ENCODE measurements at places on chromosomes 7 and 10.

DNA sequence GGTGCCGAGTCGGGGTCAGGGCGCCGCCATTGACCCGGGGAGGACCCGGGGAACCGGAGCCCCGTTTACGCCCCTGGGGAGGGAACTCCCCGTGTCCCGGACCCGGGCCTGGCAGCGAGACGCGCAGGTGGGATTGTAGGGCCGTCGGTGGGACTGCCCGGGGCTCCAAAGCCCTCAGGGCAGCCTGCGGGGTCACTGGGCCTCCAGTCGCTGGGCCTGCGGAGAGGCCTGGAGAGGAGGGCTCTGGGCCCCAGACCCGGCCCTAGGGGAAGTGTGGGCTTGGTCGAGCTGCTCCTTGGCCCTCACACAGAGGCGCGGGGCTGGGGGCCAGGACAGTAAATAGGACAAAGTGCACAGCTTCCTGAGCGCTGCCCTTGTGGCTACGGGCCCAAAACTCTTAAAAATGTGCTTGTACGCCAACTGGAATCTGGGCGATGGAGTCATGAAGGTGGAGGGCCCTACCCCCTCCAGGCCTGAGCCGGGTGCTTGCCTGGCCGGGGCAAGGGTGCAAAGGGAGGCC is 657 bp downstream of the ECHDC3 start:
- DNase-seq: no peak

GRCh38 chr10:113735913-113736312 is 15.6 kb upstream of the PLEKHS1 start:
- DNase-seq: no peak

DNA sequence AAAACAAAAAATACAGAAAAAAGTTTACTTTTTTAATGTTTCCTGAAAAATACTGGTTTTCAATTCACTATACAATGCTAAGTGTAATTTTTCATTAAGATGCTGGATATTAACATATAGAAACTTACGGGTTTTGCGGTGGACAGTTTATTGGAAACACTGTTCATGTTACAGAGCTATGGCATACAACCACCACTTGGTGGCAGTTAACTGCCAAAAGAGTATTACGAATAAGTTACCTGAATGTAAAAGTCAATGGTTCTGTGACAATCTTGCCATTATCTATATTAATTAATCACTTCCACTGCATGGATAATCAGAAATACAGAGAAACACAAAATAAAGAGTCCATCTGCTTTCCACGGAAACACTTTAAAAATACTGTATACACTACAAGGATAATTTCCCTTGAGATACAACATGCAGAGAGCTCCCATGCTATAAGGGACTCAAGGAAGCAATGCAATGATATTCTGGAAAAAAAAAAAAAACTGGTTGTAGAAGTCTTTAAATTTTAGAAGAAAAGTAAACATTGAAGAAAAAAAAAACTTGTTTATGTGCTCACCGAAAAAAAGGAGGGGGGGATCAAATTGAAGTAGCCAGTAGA is 97.0 kb downstream of the TPK1 start:
- DNase-seq: no peak

DNA sequence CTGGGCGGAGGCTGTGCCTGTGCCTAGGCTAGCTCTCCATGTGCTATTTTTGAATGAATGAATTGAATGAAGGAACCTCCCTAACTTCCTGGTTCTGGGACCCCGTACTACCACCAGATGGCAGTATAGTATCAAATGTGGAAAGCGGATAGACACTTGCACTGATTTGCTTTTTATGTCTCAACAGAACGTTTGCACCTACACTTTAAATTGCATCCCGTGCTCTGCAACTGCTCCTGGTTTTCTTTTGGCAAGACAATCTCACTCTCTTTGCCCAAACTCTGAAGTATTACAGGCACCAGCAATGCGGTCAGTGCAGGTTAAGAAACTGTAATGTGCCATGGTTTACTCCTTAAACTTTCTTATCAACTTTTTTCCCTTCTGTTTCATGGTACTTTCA is 6.5 kb downstream of the FZD8 start:
- DNase-seq: peak; percentile 50

DNA sequence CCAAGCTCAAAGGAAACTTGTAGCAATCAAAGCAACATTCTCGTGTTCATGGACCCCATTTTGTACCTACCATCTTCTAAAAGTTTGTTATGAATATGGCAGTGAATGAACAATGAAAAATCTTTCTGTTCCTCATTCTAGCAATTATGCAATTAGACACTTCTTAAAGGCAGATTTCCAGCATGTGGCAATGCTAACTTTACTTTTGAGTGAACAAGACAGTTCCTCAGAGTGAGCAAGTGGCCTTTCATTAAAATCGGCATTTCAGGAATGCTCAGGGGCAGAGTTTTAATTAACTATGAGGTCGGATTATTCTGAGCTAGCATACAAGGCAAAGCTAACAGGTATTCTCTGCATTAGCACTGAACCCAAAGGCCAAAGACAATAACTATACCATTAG is 48.4 kb upstream of the NFE2L3 start:
- DNase-seq: no peak

- no peak for DNase-seq
Measured at GRCh38 chr10:55449981-55450380, 649.0 kb upstream of the PCDH15 start.

DNA sequence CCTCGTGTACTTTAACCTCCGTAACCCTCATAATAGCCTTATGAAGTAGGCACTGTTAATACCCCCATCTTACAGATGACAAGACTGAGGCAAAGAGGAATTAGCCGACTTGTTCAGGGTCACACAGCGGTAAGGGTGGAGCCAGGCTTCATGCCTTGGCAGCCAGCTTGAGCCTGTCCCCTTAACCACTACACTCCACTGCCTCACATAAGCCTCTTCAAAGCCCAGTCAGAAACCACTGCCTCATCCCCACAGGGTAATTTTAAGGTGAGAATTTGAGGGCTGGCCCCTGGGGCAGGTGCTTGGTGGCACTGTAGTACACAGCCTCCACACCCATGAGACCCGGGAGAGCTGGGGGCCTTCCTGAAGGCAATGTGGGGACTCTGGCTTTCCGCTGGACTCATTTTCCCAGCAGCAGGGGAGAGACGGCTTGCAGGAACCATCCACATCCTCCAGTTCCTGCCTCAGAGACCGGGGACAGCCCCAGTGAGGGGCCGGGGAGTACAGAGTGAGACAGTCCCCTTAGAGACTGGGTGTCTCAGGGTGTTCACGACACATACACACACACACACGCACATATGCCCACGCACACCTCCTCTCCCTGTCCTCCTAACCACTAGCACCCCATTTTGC is 7.6 kb upstream of the C10orf105 start:
- no peak for DNase-seq

DNA sequence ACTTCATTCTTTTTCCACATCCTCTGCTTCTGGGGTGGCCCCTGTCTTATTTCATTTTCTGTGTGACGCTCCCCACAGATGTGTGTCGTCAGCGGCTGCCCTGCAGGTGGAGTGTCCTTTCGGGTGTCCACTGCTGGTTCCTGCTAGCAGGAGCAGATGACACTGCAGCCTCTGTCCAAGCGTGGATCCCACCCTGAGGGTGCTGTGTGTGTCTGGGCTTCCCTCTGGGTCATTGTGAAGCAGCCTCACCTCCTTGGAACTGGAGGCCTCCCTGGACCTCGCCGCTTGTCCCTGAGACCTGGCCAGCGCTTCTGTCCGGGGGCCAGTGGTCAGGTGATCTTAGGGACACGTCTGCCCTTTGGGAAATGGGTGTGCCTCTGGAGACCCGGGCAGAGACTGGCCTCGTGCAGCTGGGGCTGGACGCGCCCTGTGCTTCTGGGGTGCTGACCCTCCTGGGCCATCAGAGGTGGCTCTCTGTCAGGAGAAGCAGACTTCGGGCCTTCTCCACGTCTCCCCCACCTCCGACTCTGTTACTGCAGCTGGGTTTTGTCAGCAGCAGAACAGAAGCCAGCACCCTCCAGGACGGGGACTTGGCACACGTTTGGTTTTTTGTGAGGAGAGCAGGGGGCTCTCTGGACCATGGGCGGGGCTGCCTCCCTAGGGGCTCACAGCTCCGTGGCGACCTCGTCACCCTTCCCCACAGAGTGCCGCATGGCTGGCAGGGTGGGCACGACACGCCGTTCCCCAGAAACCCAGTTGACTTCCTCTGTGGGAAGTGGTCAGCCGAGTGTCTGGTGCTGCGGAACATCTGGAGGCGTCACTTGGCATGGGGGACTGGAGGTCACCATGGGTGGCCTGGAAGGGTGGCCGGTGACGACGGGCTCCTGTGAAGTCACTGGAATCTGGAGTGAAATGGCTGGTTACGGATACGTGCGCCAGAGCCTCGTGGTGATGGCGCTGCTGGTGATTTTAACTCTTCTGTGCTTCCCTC is 48.4 kb downstream of the INPP5A start:
- DNase-seq: no peak

- no peak for DNase-seq
Measured at GRCh38 chr10:78255214-78255613, 221.6 kb downstream of the RPS24 start.

- no peak for DNase-seq
Measured at GRCh38 chr10:29656451-29656992, 21.8 kb upstream of the SVIL start.

DNA sequence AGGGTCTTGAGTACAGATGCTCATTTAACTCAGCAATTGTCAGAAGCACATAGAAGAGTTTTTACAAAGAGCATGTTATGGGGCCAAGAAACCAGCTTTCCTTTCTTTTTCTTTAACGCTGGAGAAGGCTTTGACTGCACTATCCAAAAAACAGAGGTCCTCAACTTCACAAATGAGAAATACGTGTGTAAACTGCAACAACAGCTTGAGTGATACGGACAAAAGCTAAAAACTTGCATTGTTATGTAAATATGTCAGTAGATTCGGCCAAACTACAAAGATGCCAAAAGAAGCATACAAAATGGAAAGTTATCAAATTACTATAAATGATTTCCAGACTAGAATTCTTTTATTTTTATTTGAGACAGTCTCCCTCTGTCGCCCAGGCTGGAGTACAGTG is 62.4 kb upstream of the C10orf90 start:
- DNase-seq: no peak

DNA sequence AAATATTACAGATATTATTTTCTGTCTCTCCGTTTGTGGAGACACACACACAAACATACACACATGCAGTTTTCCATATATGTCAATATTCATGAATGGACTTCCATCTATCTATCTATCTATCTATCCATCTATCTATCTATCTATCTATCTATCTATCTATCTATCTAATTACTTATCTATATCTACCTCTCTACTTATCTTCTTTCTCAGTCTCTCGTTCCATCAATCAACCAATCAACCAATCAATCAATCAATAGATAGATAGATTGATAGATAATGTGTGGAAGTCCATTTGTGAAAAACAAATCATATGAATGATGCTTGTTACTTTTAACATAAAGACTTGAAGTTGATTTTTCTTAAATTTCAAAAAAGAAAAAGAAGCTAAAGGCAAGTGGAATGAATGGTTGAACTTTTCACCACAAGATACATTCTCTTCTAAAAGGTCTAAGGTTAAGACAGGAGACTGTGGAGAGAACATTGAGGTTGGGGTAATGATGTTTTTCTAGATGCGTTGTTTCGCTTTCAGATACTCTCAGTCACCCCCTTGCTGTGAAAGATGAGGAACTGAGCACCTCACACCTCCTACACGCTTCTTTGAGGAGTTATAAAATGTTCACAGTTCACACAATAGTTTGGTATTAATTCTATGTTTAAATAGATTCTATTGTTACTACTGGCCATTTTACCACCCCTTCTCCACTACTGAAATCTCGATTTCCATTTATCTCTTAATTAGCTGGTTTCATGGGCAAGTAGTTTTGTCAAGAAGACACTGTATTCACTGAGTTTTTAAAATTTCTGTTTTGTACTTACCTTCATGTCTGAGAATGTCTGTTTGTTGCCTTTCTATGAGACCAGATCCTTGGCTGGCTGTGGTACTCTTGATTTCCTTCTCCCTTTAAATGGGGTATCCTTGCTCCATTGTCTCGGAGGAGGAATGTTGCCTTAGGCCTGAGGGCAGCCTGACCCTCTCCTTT is 114.1 kb downstream of the EMX2 start:
- no peak for DNase-seq

GRCh38 chr10:97821308-97822038 is 28.2 kb upstream of the GOLGA7B start:
- no peak for DNase-seq

- DNase-seq: no peak
Measured at GRCh38 chr10:36303896-36304295, 661.8 kb upstream of the FZD8 start.

GRCh38 chr7:113085781-113086390 is 741 bp downstream of the GPR85 start:
- no peak for DNase-seq

DNA sequence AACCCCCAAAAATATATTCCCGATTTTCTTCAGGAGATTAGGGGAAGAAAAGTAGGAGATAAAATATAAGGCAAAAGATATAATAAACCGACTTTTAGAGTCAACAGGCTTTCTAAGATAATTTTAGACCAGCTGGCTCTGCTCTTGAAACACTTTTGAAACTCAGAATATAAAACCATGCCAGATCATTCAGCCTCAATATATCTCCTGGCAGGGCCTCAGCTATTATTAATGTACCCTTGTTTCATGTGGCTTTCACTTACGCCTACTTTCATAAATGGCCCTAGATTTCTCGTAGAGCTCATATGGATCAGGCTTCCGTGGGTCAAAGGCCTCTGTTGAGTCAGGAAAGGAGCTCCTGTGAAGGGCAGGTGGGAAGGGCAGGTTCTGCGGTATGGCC is 396.0 kb downstream of the PHTF2 start:
- no peak for DNase-seq

GRCh38 chr7:120742372-120742771 is 115.6 kb downstream of the TSPAN12 start:
- DNase-seq: no peak

GRCh38 chr10:5655121-5655520 is 11.3 kb downstream of the ASB13 start:
- no peak for DNase-seq

- DNase-seq: no peak
Measured at GRCh38 chr7:47480576-47481538, 101.1 kb downstream of the TNS3 start.

DNA sequence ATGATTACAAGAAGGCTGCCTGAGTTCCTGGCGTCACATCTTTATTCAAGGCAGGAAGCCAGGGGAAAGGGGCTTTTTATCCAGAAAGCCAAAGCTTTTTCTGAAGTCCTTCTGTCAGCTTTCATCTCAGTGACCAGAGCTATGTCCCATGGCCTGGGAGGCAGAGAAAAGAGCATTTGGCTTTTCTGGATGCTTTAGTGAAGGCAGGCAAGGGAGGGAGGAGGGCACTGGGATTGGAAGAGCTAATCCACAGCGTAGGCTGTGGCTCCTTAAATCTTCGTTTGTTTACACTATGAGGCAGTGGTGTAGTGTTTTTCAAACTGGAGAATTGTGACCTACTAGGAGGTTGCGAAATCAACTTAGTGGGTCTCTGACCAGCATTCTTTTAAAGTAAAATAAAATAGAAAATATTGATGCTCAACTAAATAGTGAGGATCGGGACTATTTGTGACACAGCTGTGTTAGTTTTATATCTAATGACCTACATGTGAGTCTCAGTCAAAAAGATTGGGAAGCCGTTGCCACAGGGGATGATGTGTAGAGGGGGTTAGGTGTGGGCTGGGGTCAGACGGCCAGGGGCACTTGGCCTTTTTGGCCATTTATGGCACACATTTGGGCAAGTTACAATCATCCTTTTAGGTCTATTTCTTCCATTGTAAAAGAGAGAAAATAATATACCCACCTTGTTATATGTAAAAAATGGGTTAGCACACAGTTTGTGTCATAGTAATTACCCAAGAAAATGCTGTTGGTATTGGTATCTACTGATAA is 14.1 kb downstream of the CRYGN start:
- peak; percentile 74 for DNase-seq

- peak; percentile 65 for DNase-seq
Measured at GRCh38 chr7:75966190-75966961, 28.0 kb downstream of the TMEM120A start.
